NCI-H1694 treated with DMSO at 0.1 percent for 48 hours (cell line): ENCODE measurements at places on chromosomes 13 and 19.

- no peak for DNase-seq
These were observed 5.7 kb downstream of the SHISA7 start for GRCh38 chr19:55437410-55437809.

GRCh38 chr13:46565808-46566750 lies 13.1 kb downstream of the LRCH1 start:
- no peak for DNase-seq

DNA sequence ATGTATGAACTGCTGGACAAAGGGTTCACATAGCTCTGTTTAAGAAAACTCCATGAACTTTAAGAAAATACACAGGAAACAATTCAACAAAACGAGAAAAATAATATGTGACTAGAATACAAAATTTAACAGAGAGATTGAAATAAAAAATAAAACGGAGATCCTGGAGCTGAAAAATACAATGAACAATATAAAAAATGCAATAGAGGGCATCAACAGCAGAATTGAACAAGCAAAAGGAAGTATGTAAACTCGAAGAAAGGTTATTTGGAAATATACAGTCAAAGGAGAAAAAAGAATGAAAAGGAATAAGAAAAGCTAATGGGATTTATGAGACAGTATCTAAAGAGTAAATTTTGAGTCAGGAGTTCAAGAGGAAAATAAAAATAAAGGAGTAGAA lies 163.0 kb upstream of the DACH1 start:
- no peak for DNase-seq

GRCh38 chr19:36707134-36707533 lies 19.7 kb downstream of the ZNF567 start:
- no peak for DNase-seq

DNA sequence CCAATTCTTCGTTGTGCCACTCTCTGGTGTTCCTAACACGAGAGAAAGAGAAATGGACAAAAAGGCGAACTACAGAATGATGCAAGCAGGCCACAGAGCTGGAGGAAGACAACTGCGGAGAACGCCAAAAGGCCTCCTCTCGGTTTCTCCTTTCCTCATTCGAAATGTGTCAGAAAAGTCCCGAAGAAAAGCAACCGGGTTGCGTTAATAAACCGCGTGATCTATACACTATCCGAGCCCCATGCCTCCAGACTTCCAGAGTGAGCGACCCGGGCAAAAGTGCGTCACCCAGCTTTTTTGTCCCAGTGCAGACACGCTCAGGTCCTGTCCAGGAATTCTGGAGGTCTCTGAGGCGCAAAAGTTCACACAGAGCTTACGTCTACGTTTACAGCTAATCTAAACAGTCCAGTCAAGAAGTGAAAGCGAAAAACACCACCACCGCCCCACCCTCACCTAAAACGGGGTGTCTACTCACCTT lies 413 bp downstream of the N4BP2L2 start:
- peak; percentile 12 for DNase-seq

- no peak for DNase-seq
These were observed 825.8 kb downstream of the GPC5 start for GRCh38 chr13:92224052-92224821.

DNA sequence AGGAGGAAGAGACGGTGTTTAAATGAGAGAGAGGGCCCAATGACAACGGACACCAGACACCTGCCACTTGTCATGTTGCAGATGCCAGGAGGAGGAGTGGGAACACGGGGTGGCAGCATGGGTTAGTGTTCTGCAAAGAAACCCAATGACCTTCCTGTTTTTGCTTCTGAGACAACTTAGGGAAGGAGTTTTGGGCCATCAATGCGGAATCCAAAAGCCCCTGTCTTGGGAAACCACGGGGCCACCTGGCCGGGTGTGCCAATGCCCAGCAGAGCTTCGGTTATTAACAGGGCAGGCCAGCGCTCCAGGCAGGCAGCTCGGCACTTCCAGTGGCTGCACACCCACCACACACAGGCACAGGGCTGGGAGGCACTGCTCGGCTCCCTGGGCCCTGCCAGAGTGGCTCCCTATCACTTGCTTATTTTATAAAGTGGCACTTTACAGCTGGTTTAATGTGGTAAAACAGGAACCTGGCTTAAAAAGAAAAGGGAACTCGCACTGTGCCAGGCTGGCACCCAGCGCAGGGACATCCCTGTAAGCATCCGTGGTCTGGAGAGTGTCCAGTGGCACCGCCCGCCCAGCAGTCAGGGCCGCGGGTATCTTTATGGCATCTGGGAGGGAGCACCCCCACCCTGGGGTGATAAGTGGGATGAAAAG lies 19.1 kb downstream of the ELL start:
- no peak for DNase-seq

DNA sequence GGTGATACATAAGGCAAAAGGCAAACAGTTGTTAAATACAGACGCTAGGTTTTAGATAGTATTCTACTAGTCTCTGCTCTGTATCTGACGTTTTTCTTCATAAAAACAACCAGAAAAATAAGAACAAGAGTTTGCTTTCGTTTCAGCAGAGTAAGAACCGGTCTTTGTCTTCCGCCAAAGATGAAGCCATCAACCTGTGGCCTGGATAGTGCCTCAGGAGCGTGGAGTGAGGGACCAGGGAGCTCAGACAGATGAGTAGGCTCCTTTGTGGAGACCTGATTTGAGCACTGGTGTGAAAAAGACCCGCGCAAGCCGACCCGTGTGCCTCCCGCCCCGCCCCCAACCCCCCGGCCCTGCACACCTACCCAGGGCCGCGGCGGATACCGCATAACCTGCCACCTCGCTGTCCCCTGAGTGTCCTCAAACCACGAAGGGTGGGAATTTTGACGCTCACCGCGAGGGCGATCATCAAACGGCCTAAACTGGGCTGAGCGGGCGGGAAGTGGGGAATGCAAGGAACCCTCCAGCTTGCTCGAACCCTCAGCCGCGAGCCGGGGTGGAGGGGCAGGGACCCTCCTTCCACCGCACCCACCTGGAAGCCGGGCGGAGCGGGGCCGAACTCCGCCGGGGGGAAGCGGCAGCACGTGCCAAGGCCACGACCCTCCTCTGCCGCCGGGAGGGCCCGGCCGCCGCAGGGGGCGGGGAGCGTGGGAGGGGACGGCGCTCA lies 866 bp upstream of the LMO7 start:
- no peak for DNase-seq

DNA sequence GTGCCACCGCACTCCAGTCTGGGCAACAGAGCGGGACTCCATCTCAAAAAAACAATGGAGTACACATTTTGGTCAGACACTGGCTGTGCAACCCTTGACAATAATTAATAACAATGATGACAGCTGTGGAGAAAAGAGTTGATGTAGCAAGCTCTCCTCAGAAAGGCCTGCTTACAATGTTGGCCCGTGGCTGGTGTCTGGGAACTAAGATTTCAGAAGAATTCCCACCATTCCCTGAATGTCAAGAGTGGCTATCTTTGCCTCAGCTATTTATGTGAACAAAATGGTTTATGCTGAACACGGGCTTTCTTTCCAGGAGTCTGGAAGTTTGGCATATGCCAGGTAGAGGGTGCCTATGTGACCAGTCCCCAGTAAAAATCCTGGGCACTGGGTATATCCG lies 25.5 kb downstream of the NEK5 start:
- DNase-seq: no peak

GRCh38 chr19:12899891-12900518 lies 9.0 kb downstream of the GCDH start:
- no peak for DNase-seq

DNA sequence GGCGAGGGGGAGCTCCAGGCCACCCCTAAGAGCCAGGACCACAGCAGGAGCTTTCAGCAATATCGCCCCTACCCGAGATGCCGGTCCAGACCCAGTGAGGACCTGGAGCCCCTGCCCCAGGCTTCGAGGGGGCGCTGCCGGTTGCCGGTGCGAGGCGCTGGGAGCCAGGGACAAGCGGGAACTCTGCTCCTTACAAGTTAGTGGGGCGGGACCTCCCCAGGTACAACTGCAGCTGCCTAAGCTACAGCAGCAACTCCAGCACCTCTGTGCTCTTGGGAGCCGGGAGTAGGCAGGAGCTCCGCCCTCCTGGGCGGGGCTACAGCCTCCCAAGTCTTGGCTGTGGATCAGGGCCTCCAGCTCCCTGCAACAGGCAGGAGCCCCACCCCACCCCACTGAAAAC lies 15.2 kb upstream of the TSC22D1 start:
- no peak for DNase-seq

DNA sequence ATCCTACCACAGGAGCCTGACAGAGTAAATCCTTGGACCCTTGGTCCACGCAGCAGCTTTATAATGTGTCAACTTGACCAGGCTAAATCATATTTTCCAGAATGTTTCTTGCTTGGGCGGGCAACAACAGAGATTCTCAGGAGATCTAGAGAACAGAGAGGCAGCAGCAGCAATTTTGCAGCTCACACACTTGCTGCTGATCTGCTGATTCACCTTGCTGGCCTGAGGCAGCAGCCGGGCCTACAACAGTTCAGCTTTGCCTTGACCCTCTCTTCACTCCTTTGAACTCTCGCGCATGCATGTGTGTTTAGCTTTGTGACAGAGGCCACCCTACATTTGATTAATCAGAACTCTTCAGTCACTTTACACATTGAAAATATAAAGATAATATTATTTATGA lies 159.3 kb downstream of the UGGT2 start:
- DNase-seq: no peak

GRCh38 chr19:3595521-3596061 lies 10.3 kb downstream of the GIPC3 start:
- DNase-seq: no peak

DNA sequence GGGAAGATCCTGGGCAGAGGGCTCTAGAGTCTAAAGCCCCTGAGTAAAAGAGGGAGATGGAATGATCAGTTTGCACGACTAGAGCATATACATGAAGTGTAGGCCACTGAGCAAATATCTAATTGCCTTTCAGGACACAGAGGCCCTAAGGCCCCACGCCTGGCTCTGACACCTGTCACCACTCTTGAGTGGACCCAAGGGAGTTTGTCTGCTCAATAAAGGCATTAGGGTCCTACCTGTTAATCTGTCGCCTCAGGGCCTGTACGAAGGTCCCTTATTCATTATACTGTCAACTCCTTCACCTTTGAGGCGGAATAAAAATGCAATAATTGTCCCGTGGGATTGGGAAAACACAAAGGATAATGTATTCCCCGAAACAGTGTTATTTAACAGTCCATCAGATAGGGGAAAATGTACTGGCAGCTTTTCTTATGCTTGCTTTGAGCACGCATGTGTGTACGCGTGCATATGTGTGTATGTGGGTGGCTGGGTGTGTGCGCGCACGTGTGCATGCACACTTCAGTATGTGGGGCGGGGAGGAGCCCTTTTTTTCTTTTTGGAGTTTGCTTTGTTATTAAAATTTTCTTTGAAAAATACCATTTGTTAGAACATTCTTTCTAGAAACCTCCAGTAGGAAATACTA lies 161.8 kb upstream of the SERP2 start:
- no peak for DNase-seq

DNA sequence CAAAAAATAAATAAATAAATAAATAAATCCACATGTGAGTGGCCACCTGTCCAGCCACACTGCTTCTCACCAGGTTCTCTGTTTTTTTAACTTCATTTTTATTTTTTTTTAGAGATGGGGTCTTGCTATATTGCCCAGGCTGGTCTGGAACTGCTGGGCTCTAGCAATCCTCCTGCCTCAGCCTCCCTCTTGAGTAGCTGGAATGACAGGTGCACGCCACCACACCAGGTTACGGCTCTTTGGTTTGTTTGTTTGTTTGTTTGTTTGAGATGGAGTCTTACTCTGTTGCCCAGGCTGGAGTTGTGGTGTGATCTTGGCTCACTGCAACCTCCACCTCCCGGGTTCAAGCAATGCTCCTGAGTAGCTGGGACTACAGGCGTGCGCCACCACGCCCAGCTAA lies 94.5 kb upstream of the CACNA1A start:
- no peak for DNase-seq

DNA sequence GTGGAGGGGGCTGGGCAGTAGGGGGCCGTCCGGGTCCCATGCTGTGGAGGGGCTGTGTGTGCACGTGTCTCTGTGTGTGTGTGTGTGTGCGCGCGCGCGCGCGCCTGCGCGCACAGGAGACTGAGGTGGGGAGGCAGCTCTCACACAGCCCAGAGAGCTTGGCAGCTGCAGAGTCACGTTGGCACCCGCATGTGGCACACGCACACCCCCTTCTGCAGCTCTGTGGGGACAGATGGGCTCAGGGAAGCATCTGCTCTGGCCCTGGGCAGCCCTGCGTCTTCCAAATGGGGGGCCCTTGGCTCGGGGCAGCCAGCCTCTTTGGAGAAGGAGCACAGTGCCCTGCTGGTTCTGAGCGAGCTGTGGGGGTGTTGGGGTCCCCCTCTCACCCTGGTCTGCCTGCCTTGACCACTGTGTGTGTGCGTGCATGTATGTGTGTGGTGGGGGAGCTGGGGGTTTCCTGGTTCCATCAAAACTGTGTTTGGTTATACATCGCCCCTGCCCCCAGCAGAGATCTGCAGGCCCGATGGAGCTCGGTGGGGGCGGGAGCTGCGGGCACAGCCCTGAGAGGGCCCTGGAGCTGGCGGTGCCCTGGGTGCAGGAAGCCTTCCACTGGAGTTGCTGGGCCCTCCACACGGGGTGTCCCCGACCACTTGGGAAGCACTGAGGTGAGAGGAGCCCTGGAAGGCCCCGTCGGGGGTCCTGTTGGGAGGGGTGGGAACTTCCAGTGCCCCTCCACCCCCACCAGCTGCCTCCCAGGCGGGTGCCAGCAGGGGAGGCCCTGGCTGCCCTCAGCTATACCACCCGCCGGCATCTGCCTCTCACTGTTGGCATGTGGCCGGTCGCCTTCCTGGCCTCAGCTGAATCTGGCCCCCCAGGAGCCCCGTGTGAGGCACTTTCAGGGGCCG lies 67.1 kb downstream of the KDM4B start:
- peak; percentile 61 for DNase-seq

DNA sequence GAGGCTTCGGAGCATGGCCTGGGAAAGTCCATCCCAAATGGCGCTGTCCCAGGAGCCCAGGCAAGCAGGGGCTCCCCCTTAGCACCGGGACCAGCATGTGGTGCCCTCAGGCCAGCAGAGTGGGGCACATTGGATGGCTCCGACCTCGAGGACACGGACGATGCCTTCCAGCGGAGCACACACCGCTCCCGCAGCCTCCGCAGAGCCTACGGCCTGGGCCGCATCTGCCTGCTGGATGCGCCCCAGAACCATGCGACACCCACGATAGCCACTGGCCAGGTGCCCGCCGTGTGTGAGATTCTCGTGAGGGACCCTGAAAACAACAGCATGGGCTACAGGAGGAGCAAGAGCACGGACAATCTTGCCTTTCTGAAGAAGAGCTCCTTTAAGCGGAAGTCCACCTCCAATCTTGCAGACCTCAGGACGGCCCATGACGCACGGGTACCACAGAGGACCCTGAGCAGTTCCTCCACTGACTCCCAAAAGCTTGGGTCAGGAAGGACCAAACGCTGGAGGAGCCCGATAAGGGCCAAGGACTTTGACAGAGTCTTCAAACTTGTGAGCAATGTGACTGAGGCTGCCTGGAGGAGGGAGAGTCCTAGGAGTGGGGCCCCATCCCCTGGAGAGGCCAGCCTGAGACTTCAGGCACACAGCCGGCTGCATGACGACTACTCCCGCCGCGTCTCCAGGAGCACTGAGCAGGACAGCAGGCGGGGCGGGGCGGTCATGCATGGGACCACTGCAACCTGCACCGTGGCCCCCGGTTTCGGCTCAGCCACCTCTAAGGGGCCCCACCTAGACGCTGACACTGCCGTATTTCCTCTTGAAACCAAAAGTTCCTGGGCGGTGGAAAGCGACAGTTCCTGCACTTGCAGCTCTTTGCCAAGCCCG lies 63.1 kb downstream of the SPATA13 start:
- no peak for DNase-seq
